ENCODE measurements at places on chromosomes 1 and 21.

GRCh38 chr1:57632401-57632800, 208.5 kb upstream of the DAB1 start:
- H3K36me3 ChIP-seq = no peaks in the 10 kb centered on the region
- no peaks in the 10 kb centered on the region for H3K27me3 ChIP-seq
- no peak for DNase-seq
- H3K27ac ChIP-seq = no peak overlapping the region

GRCh38 chr21:44539991-44540666, at the start of gene KRTAP10-1:
Gene KRTAP10-1 (minus strand): TSS chr21:44540195. CDS start chr21:44540150, 45 bp downstream.
- H3K4me1 ChIP-seq = no peaks in the 10 kb centered on the region
- DNase-seq = no peak

GRCh38 chr1:53380296-53380695, 52.4 kb upstream of the LRP8 start:
- H3K36me3 ChIP-seq = no peaks in the 10 kb centered on the region
- H3K27ac ChIP-seq = no peak overlapping the region
- peaks cover 25% of the 10 kb centered on the region for H3K27me3 ChIP-seq
- H3K4me3 ChIP-seq = no peak overlapping the region
- DNase-seq = no peak

GRCh38 chr1:174344162-174344561, 103.6 kb upstream of the GPR52 start:
- H3K27ac ChIP-seq = no peak overlapping the region
- H3K4me1 ChIP-seq = no peaks in the 10 kb centered on the region
- DNase-seq = no peak

- H3K36me3 ChIP-seq = no peaks in the 10 kb centered on the region
- H3K4me1 ChIP-seq = no peaks in the 10 kb centered on the region
- H3K27me3 ChIP-seq = no peaks in the 10 kb centered on the region
These were observed 71.0 kb downstream of the ACTL8 start for GRCh38 chr1:17826165-17826488.

- H3K4me3 ChIP-seq = no peak overlapping the region
- no peak overlapping the region for H3K27ac ChIP-seq
- no peak for DNase-seq
- peaks cover 18% of the 10 kb centered on the region for H3K4me1 ChIP-seq
These were observed 67.3 kb upstream of the LAPTM5 start for GRCh38 chr1:30824736-30825429.

GRCh38 chr1:24925082-24925779, 4.8 kb downstream of the RUNX3 start:
- H3K27ac ChIP-seq = peak overlapping the region; percentile 72
- peak; percentile 69 for DNase-seq
- H3K4me1 ChIP-seq = peaks cover 59% of the 10 kb centered on the region
- H3K27me3 ChIP-seq = no peaks in the 10 kb centered on the region
- H3K4me3 ChIP-seq = peak overlapping the region; percentile 93

All from activated T-helper 2 cell treated with anti-CD3 and anti-CD28 coated beads, Interferon-gamma antibody, Interleukin-2, Interleukin-4, amounts not matched to agents 10 μg/mL and 5 μg/mL and 100 μg/mL, durations not matched to agents 14 hours and 24 hours and 36 hours (primary cell).